ENCODE measurements at places on chromosomes 2 and 18.

DNA sequence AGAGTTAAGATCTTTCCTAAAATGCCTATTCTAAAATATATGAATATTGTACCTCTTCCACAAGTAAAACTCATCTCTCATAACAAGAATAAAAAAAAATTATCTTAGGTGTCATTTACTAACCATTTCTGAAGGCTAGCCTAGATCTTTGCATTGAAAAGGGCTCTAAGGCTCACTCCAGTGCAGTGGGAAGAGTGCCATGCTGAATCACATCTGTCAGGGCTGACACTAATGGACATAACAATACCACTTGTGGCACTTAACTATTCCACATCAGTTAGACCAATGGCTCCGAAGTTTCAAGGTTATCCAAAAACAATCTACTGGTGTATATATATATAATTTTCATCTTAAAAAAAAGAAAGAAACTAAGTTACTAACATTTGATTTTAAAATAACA lies 130.2 kb downstream of the EXOC6B start:
- DNase-seq: no peak

DNA sequence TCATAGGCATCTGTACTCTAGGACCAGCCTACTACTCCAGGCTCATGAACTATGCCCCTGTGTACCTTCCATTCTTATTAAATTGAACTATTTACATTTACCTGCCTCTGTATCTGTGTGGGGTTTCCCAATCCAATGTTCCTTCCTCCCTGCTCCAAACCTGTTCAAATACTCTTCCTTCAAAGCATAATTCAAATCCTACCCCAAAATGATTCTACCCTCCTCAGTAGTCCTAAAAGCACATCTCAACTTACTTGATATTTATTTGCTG lies 3.8 kb downstream of the MEMO1 start:
- DNase-seq: no peak

- no peak for DNase-seq
Measured at GRCh38 chr2:2112416-2113105, 218.5 kb downstream of the MYT1L start.

GRCh38 chr2:71941726-71942525 lies 205.7 kb downstream of the CYP26B1 start:
- no peak for DNase-seq

DNA sequence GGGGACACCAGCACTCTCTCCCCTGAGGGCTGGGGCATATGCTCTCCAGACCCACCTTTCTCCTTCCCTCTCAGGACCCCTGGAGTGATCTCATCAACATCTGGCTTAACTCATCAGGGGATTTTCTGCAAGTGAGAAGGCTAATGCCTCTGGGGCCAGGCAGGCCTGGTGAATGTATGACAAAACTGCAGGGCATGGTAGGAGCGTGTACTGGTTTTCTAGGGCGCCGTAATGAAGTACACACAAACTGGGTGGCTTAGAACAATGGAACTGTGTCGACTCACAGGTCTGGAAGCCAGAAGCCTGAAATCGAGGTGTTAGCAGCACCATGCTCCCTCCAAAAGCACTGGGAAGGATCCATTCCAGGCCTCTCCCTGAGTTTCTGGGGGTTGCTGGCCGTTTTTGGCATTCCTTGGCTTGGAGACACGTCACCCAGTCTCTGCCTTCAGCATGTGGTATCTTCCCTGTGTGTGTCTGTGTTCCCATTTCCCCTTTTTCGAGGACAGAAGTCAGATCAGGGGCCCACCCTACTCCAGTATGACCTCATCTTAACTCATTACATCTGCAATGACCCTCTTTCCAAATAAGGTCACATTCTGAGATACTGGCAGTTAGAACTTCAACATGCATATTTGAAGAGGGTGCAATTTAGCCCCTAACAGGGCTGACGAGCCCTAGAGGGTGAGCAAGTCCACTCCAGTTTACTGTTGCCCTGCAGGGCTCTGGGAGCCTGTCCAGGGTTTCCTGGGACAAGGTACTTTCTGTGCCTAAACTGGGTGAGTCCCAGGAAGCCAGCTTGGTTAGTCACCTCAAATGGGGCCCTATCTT lies 45.5 kb upstream of the CAB39 start:
- DNase-seq: no peak

DNA sequence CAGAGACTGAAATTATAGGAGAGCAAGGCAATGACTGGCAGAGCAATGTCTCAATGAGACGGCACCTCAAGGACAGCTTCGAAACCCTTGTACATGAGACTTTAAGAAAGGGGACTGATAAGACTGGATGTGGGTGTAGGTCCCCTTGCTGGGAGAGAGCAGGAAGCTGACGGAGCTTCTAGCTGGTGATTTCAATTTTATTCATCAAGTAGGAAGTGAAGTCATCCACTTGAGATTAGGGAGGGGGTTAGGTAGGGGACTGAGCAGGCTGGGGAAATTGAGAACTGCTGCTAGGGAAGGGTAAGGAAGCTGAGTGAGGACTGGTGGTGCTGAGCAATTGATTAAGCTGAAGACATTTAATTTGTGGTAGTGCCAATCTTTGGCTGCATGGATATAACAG lies 99.5 kb upstream of the ITGB6 start:
- no peak for DNase-seq
